Stimulated activated CD4-positive, alpha-beta T cell treated with anti-CD3 and anti-CD28 coated beads, Interleukin-15, amount 100 ng/mL, for 48 hours (primary cell): ENCODE measurements at places on chromosomes 5 and 9.

- no peak for DNase-seq
Measured at GRCh38 chr5:93100976-93101375, 480.0 kb downstream of the NR2F1-AS1 start.

- DNase-seq, result no peak
Measured at GRCh38 chr5:157471709-157472108, 11.7 kb downstream of the NIPAL4 start.

DNA sequence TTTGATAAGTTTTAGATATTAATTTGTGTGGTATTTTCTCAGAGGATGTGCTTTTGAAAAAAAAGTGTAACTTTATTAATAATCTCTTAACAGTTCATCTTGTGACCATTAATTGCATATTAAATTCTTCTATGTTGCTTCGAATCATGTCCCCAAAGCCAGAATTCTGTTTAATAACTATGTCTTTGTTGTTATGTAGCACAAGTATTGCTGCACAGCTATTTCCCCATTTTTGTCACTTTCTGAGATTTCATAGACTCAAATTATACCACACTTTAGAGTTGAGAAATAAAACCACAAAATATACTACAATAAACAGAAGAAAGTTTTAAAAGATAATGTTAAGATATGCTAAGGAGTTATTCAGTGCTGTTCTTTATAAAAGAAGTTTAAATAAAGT, 2.8 kb downstream of the MEF2C start:
- no peak for DNase-seq

- no peak for DNase-seq
Measured at GRCh38 chr9:92562461-92562967, 26.7 kb upstream of the ECM2 start.

DNA sequence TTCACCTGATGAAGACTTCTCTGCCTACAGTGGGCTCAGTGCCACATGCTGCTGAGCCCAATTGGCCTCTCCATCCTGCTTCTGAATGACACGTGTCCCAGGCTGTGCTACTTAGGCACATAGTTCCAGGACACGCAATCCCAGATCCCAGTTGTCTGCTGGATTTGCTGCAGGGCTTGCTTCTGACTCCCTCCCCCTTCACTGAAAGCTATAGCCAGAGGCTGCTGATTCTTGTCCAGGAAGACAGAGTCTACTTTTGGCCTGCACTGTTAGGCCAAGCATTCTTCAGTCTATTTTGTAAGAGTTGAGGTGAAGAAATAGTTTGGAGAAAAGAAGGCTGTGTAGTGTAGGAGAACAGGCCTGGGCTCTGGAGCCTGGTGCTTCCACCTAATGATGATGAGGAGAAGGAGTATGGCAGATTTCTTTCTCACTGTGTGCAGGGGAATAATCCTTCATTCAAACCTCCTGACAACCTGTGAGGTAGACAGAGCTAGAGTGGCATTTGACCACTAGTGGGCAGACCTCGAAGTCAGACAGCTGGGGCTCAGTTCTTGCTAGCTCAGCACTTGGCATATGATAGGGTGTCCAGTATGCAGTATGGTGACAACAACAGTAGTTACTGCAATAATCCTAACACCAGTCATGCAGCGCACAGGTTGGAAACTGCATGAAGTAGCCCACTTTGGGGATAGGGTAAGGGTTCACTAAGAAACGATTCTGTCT, 19.5 kb upstream of the ASPN start:
- peak; percentile 2 for DNase-seq

DNA sequence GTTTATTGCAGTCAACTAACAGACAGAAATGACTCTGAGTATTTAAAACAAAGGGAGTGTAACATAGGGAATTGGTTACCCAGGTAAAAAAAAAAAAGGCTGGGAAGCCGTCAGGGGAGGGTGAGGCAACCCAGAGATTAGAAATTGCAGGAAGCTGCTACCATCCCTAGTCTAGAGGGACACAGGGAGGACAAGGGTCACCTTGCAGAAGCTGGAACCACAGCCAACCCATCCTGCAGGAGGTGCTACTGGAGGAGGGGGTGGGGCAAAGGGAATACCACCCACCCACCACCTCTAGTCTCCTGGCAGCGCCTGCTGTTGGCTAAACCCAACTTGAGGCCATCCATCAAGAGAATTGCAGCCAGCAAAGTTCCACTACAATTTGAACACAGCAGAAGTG, 6.5 kb downstream of the CAST start:
- DNase-seq, result no peak

GRCh38 chr5:107023732-107024131, 647.0 kb downstream of the EFNA5 start:
- no peak for DNase-seq

DNA sequence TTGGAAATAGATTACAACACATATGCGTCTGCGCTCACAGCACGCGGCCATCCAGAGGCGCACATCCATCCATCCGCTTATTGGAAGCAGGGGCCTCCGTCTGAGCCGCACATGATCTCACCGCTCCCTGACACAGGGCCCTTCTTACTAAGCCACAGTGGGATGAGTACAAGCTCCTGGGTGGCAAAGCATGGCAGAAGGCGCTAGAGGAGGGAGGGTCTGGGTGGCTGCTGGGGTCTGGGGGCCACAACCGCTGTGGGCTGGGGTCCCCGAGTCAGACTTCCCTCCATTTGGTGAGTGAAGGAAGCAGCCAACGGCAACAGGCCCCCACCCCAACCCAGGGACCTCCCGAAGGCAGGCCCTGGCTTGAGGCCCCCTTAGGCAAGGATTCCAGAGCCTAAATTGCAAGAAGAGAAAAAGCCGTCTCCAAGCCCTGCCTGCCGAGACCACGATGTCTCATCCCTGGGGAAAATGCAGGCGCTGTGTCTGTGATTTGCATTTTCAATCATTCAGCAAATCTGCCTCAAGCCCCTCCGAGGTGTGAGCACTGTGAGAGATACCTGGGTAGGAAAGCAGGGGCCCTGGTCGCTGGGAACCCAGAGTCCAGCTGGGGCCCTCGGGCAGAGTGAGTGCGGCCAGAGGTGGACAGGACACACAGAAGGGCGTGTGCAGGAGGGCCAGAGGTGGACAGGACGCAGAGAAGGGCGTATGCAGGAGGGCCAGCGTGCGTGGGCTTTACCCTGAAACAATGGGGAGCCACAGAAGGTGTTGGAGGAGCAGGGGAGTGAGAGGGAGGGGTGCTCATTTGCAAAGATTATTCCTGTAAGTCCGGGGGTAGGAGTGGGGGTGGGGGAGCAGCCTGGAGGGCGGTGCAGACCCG, 135.7 kb downstream of the OLFM1 start:
- DNase-seq, result no peak

GRCh38 chr5:155089643-155090042, 76.1 kb downstream of the KIF4B start:
- no peak for DNase-seq
